Activated CD8-positive, alpha-beta T cell treated with anti-CD3 and anti-CD28 coated beads, Interleukin-2, amount 10 ng/mL, durations not matched to agents 7 days and 5 days (primary cell): ENCODE measurements at places on chromosomes 16 and 17. TPM values are rescaled to one million over a fixed set of nuclear protein-coding genes. Genes with fewer than 3 reads are reported as not detected.

SULT1A2 gene
- total RNA-seq = 0.57 TPM

- DNase-seq = no peak
Observed at GRCh38 chr17:13346996-13347762, 254.6 kb downstream of the HS3ST3A1 start.

CCL8 gene
- total RNA-seq = not detected

- DNase-seq = no peak
Observed at GRCh38 chr16:88576307-88576706, 6.1 kb downstream of the ZC3H18 start.
